ENCODE measurements at places on chromosomes 1 and 21. TPM values are rescaled to one million over a fixed set of nuclear protein-coding genes. Genes with fewer than 3 reads are reported as not detected.

The HAO2 gene
- total RNA-seq = not detected

The C1orf105 gene
- total RNA-seq = not detected

The EGLN1 gene
- total RNA-seq = 31.5 TPM

The EXO1 gene
- 53.8 TPM for total RNA-seq

The PTGER3 gene
- total RNA-seq = not detected

The UBE2J2 gene
- 60.2 TPM for total RNA-seq

The LCE6A gene
- not detected for total RNA-seq

The ALPL gene
- not detected for total RNA-seq

GRCh38 chr1:54581621-54582035, 33.6 kb downstream of the ACOT11 start:
- DNase-seq = no peak

DNA sequence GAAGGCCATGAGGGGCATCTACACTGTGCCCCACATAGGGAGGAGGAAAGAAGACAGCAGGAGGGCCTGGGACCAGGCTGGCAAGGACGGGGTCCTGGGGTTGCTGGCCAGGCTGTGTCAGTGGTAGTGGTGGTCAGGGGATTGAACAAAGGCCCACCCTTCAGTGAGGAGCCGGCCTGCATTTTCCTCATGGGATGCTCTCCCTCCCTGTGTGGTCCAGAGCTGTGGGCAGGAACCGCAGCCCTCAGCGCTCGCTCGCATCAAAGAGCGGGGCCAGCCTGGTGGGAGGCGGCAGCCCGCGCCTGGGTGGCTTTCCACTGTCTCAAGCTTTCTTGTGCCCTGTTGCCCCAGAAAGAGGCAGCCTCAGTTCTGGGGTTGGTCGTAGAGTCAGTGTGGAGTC, 24.8 kb downstream of the LHX4 start:
- no peak for DNase-seq

GRCh38 chr1:54583871-54584270, 35.8 kb downstream of the ACOT11 start:
- no peak for DNase-seq

DNA sequence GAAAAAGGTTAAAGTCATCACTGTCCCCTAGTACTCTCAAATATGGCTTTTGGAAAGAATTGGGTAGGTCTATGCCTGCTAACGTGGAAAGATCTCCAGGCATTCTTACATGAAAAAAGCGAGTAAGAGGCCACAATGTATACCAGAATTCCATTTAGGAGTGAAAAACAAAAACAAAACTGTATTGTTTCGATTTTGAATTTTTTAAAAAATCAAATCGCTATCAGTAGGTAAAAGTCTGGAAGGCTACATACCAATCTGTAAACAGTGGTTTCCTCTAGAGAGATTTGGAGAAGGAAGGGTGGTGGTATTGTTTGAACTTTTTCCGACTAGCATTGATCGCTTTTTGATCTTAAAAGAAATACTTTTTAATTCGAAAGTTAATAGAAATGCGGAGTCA, 55.9 kb downstream of the RRAGC start:
- DNase-seq = no peak

DNA sequence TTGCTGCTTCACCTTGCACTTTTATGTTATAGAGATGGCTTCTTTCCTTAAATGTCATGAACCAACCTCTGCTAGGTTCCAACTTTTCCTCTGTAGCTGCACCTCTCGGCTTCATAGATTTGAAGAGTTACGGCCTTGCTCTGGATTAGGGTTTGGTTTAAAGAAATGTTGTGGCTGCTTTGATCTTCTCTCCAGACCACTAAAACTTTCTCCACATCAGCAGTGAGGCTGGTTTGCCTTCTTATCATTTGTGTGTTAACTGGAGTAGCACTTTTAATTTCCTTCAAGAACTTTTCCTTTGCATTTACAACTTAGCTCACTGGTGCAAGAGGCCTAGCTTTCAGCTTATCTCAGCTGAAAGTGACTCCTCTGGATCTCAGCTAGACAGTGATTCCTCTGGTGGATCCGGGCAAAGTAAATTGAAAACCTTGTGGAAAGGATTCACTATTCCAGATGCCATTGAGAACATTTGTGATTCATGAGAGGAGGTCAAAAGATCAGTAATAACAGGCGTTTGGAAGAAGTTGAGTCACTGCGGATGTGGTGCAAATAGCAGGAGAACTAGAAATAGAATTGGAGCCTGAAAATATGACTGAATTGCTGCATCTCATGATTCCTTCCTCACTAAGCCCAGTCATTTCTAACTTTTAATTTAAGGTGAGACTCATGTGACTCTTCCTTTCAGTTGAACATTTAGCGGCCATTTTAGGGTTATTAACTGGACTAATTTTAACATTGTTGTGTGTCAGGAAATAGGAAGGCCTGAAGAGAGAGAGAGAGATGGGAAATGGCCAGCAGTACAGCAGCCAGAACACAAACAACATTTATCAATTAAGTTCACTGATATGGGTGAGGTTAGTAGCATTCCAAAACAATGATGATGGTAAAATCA, 16.2 kb upstream of the RGS1 start:
- no peak for DNase-seq

DNA sequence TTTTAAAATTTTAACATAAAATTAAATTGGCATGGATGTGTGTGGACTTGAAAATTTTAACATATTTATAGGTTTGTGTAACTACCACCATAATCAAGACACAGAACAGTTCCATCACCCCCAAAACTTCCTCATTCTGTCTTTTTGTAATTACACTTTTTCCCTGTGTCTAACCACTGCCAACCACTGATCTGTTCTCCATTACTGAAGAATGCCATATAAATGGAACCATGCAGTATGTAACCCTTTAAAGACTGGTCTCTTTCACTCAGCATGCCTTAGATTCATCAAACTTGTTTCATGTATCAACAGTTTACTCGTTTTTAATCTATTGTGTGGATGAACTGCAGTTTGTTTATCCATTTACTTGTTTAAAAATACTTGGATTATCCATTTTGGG, 13.0 kb upstream of the AHCYL1 start:
- DNase-seq = no peak

GRCh38 chr1:26538480-26539412, 9.2 kb downstream of the RPS6KA1 start:
- peak; percentile 75 for DNase-seq

DNA sequence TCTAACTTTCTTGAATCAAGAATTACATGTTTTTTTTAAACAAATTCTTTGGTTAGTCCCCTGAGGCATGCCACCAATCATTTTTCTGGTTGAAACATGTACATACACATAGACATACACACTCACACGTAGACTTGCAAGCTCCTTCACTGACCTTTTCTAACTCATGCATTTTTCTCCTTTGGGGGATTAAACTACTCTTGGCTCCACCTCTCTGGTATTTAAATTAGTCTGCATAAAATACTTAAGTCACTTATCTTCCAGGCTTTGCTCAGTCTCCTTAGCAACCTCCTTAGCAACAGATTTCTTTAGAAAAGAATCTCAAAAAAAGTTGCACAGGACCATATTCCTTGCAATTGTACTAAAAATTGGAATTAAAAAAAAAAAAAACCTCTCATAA, 440.9 kb upstream of the LRRC7 start:
- DNase-seq = no peak

DNA sequence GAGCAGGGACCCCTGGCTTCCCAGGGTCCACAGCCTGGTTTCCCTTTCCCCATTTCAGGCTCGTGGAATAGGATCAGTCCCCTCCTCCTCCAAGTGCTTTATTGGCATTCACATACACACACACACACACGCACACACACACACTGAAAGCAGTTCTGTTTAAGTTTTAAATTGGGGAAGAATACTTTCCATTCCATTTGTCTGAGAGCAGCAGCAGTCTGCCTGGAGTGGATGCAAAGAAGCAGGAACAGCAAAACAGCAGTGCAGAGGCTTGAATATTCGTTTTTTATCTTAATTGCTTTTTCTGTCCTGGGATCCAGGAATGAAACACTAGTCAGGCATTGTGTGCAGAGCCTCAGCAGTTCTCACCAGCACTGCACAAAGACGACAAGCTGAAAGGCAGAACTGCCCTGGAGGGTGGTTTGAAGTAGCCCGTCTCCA, 7.1 kb downstream of the CYB561D1 start:
- no peak for DNase-seq

DNA sequence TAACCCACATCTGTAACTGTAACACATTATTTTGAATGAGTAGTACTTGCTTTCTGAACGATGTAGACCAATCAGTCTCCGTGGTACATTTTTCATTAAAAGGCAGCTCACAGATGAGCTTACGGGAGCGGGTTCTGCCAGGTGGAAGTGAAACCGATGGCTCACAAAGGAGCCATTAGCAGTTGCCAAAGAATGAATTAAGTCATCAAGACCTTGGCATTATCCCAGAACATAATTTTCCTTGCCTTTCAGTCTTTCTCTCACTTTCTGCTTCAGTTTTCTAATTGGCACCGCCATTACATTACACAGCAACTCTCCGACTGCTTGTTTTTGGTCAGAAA, 33.5 kb upstream of the UTS2 start:
- DNase-seq = no peak

- DNase-seq = no peak
Measured at GRCh38 chr21:41360072-41360821, 1.6 kb upstream of the MX2 start.

DNA sequence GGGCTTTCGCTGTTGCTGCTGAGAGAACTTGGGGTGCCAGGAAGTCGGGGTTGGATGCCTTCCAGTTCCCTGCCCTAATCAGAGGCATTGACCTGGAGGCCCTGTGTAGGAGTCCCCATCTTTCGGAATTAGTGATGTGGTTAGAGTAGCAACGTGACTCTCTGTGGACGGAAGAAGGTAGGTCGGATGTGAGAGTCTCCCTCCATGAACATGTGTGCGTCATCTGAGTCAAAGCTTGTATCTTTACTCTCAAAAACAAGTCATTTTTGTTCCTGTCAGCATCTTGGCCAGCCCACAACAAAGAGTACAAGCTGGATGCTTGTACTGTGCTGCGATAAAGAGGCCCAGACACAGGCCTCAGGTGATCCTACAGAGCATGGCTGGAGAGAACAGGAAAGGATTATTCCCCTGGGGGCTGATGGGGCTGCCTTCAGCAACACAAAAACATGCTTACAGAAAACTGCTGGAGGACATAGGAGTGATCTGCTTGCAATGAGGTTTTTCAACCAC, 31.0 kb upstream of the IL10 start:
- peak; percentile 87 for DNase-seq

DNA sequence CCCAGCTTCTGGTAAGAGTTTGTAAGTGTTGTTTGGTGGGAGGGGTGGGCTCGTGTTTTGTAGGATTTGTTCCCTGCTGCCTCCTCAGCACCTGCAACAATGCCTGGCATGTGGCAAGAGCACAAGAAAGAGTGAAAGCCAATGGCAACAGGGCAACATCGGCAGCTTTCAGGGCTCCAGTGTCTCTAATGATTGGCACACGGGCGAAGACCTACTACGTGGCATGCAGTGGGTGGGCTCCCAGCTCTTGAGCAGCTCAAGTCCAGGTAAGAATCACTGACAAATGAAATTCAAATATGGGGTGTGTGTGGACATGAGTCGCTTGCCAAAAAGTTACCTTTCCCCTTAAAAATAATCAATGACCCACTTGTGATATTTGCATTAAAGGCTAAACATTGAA, 23.9 kb upstream of the SLC1A7 start:
- no peak for DNase-seq

- DNase-seq = no peak
Measured at GRCh38 chr21:35449846-35450245, 400.7 kb upstream of the RUNX1 start.
